Fibroblast of skin of abdomen (primary cell): ENCODE measurements at places on chromosomes 11 and 22.

DNA sequence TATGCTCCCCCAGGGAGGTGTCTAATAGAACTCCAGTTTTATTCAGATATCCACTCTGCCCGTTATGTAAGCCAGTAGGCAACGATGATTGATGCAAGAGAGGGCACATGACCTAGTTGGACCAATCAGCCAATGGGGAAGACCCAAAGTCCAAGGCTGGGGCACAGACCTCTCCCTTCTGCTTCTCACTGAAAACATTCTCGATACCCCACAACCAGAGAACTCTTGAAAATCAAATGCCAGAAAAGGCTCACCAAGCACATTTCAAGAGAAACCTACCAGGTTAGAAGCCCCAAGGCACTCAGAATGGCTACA, 7.4 kb downstream of the HIRA start:
- no peak for DNase-seq

GRCh38 chr11:127395034-127395433, 394.5 kb upstream of the KIRREL3 start:
- no peak for DNase-seq

GRCh38 chr11:20125927-20126326, 34.3 kb downstream of the DBX1 start:
- peak; percentile 79 for DNase-seq

GRCh38 chr11:90594658-90595057, 371.8 kb upstream of the CHORDC1 start:
- no peak for DNase-seq

GRCh38 chr11:131649856-131650255, 279.4 kb downstream of the NTM start:
- no peak for DNase-seq

DNA sequence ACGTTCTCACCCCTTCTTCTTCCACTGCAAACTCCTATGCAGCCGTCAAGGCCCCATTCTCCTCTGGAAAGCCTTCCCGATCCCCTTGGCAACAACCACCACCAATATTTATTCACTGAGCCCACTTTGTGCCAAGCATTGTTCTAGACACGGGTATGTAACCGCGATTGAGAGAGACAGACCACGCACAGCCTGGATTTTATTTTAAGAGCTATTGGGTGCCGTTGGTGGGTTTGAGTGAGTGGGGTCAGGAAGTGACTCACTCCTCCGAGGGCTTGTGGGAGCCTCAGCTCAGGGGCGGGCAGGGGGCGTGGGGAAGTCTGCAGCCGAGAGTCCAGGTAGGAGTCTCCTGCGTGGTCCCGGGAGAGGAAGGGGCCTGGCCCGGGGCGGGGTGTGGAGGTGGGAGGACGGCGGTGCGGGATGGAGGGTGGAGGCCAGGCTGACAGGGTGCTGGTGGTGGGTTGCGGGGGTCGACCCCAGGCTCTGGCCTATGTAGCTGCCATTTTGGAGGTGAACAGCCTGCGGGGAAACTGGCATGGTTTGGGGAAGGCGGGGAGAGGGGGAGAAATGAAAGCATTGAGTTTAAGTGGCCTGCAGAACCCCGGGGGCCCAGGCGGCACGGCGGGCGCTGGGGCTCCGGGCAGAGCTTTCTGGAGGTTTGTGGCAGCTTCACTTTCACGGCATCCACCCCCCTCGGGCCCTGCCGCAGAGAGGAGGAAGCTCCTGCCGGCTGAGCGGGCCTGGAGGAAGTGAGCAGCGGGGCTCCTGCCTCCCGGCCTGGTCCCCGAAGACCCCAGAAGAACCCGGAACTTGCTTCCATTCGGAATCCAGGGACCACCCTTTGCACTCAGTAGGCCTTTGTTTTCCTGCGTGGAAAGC, 547 bp downstream of the PARVG start:
- DNase-seq: no peak

DNA sequence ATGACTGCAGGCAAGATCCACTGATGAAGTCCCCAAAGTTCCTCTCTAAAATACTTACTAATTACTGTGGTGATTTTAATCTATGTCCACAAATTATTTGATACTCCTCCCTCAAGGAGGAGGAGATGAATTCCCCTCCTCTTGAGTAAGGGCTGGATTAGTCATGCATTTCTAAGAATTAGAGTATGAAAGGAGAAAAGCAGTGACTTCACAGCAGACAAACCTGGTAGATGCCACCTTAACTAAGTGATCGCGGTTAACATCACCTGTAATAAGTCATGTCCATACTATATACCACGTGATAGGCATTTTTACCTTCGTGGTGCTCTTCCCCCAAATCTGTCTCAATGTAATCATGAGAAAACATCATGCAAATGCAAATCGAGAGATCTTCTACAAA, 52.0 kb upstream of the TSPAN18 start:
- no peak for DNase-seq

GRCh38 chr11:131748151-131749050, 378.0 kb downstream of the NTM start:
- peak; percentile 70 for DNase-seq

- DNase-seq: peak; percentile 2
Measured at GRCh38 chr22:49305214-49305965, 522.3 kb downstream of the BRD1 start.

- no peak for DNase-seq
Measured at GRCh38 chr22:43479962-43480361, 68.1 kb downstream of the MPPED1 start.

- no peak for DNase-seq
Measured at GRCh38 chr22:47139013-47139789, 376.8 kb downstream of the TBC1D22A start.

DNA sequence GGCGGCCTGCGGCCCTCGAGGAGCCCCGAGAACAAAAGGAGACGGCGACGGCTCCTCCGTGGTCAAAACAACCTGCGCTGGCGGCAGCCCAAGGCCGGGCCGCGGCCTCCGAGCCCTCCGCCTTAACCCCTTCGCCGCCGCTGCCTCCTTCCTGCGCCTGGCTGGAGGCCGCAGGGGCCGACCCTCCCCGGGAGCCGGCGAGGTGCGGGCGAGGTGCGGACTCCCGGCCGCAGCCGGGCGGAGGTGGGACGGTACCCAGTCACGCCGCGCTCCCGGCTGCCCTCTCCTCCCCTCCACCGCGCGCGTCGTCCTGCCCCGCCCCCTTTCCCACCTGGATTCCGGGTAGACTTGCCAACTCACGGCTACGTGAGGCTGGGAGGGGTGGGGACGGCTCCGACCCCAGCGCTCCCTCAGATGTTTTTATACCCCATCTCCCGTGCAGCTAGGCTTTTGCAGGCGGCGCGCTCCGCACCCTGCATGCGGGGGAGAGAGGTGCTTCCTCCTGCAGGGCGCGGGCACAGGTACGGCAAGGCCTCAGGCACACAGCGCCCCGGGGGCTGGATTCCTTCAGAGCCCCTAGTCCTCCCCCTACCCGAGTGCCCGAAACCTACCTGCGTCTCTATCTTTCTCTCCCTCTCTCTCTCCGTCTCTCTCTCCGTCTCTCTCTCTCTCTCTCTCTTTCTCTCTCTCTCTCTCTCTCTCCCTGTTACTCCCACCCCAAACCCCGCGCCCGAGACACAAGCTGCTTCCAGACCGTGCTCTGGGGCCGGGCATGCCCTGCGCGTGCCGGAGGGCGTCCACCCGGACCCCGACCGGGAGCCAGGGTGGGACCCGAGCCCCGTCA, 2.0 kb downstream of the PDGFB start:
- no peak for DNase-seq

DNA sequence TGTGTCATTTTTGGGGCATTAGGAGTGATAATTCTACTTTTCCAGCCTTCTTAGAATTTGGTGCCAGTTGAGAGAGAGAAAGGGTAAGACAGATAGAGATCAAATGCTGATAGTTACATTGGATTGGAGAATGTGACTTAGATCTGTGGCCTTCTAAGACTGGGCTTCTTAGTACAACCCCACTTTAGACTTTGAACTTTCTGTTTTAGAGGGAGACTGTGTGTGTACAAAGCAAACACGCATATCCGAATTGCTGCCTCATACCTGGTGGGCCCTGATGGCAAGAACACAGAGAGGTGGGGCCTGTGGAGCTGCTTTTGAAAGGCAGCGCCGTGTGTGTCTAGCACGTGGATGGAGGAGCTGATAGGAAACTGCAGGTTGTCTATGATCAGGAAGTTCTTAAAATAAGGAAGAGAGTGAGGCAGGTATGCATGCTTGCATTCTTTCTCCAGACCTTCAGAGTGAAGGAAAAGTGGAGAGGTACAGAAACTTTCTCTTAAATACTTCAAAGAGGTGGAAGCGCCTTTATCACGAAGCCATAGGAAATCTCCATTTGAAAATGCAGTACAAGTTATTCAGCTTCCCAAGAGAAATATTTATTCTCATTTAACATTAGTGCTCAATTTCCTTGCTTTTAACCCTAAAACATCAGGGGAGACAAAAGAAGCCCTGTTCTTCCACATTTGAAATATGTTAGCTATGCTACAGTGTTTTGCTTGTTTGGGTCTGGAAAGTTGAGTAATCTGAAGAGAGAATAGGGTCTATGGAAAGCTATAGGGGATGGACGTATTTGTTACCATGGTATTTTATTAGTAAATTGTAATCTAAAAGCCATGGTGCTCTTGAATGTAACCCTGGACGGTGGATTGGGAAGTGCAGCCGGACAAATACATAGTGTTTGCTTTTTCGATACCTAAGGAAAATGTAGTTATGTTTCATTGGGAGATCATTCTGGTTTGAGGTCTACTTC, 13.7 kb downstream of the PDHX start:
- no peak for DNase-seq

- DNase-seq: no peak
Measured at GRCh38 chr22:44338906-44339305, 26.2 kb upstream of the SHISAL1 start.

GRCh38 chr22:27531782-27532530, 269.6 kb downstream of the MN1 start:
- peak; percentile 88 for DNase-seq

GRCh38 chr11:129842138-129842537, 26.5 kb downstream of the TMEM45B start:
- DNase-seq: no peak

DNA sequence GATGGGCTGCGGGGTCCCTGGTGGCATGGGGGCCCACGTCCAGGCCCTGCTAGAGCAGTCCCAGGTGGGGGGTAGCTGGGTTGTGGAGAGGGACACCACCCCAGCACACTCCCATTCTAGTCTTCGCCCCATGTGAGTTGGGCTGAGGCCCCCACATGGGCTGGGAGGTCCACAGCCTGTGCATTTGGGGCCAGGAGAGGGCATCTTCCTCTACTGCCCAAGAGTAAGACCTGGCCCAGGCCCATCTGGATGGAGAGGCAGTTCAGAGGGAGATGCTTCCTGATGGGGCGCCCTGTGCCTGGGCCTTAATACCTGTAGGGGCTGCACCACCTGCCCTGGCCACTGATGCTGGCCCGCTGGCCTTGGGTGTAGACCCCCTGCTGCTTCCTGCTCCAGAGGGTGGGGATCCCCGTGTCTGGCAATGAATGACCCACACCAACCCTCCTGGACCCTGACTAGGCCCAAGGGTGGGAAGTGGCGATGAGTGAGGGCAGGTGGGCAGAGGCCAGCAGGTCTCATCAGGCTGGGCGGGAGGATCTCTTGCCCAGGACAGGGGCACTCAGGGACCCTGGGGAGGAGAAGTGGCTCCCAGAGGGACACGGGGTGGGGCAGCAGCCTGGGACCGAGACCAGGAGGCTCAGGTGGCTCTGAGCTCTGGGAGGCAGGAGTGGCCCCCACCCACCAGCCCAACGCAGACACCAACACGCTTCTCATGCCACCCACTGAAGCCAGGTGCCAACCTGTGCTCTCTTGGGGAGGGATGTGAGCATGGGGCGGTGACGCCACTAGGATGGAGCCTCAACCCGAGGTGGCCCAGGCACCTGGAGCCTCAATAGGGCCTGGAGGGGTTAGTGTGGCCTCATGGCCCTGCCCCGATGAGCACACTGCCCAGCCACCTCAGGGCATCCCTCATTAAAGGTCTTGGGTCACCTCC, 17.4 kb upstream of the GNB1L start:
- no peak for DNase-seq

- DNase-seq: no peak
Measured at GRCh38 chr22:39908136-39908535, 7.3 kb downstream of the GRAP2 start.

DNA sequence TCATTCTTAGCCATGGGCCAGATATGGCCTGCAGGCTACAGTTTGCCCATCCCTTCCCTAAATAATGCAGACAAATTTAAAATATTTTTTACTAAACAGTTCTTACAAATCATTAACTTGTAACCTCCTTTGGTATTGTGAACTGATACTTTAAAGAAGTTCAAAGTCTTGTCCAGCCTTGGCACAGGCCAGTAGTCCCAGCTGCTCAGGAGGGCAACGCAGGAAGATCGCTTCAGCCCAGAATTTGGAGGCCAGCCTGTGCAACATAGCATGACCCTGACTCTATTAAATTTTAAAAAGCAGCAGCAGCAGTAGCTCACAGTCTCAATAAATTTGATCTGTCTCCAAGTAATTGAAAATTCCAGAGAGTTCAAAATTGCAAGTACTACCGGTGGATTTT, 83.7 kb upstream of the ARHGAP32 start:
- DNase-seq: no peak

GRCh38 chr11:33957304-33957917, 65.5 kb upstream of the LMO2 start:
- DNase-seq: no peak

DNA sequence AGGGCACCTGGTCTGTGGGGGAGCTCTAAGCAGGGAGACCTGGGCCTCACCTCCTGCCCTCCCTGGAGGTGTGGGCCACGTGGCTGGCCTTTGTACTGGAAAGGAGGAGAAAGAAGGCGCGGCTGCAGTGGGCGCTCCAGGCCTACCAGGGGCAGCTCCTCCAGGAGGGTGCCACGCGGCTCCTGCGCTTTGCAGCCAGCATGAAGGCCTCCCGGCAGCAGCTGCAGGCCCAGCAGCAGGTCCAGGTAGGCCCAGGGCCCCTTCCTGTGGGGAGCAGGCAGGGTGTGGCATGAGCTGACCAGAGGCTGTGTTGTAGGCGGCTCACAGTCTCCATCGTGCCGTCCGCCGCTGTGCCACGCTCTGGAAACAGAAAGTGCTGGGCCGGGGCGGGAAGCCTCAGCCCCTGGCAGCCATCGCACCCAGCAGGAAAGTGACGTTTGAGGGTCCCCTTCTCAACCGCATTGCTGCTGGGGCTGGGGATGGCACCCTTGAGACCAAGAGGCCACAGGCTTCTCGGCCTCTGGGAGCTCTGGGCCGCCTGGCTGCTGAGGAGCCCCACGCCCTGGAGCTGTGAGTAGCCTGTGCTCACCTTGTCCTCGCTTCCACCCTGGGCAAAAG, 48.6 kb downstream of the PISD start:
- DNase-seq: no peak

- DNase-seq: no peak
Measured at GRCh38 chr22:36775586-36775963, 344 bp downstream of the IFT27 start.
